ENCODE measurements at places on chromosomes 5 and 9.

- DNase-seq = no peak
Measured at GRCh38 chr5:67163863-67164595, 32.6 kb downstream of the CD180 start.

- DNase-seq = no peak
Measured at GRCh38 chr9:127546125-127546832, 65.8 kb upstream of the STXBP1 start.

DNA sequence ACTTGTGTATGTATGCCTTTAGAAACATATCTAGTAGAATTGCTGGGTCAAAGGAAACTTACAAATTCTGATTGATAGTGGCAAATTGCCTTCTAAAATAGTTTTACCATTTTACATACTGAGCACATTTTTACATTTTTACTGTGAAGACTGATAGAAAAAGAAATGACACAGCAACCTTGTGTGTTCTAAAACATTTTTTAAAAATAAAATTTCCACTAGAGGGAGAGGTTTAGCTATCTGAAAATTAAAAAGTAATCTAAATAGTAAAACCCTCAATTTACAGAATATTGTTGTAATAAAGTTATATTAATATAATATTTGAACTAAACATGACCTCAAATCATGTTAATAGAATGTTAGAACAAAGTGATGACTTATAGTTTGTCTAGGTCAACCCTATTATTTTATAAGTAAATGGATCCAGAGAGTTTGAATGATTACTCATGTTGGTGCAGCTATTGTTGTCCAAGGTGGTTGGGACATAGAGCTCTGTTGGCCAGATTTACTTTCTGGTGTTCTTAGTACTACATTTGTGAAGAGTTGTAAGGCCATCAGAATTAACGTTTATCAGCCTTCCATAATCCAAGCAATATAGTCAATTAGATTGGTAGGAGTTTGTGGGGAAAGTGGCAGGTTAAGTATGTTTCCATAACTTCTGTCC lies 17.2 kb downstream of the CENPP start:
- no peak for DNase-seq

DNA sequence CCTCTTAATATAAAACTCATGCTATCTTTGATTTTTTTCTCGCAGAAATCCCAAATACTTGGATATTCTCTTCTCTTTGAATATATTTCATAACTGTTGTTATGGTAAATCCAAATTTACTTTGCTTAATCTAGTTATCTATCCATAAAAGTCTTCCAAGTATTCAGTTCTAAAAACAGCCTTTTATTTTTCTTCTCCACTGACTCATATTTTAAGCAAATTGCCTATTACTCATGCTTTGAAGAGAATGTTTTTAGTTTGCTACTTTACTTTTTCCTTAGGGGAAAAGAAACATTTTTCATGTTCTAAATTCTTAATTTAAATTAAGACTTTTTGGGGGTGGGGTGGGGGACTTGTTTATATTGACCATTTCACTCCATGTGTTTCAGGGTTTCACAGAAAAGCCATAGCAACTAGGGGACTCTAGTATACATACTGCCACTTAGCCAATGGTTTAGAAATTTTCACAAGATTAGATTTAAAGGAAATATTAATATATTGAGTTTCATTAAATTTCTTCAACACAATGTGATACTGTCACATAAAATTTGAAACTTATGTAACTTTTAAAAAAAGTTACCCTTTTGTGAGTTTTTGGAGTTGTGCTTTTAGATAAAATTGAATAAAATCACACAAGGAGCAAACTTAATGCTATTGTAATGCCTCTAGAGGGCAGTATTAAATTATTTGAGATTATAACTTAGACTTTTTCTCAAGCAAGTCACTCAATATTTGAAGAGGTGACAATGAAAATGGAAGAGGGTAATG lies 545.8 kb upstream of the ARRDC3 start:
- no peak for DNase-seq

GRCh38 chr9:127225801-127226625 lies 38.6 kb upstream of the GARNL3 start:
- no peak for DNase-seq

DNA sequence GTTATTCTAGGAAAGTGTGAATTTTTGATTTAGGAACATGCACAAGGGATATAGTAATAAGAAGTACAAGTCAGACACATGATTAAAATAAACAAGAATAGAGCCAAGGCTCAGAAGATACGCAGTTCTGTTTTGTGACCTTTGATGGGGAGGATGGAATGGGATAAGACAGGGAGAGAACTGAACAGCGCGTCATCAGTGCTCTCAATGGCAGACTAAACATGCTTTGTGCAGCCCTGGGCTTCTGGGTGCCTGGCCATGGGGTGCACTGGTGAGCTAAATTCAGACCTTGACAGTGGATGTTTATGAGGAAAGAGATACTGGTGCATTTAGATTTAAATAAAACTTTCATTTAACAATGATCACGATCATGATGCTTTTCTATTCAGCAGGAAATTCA lies 309.7 kb downstream of the ARHGEF28 start:
- DNase-seq = no peak

DNA sequence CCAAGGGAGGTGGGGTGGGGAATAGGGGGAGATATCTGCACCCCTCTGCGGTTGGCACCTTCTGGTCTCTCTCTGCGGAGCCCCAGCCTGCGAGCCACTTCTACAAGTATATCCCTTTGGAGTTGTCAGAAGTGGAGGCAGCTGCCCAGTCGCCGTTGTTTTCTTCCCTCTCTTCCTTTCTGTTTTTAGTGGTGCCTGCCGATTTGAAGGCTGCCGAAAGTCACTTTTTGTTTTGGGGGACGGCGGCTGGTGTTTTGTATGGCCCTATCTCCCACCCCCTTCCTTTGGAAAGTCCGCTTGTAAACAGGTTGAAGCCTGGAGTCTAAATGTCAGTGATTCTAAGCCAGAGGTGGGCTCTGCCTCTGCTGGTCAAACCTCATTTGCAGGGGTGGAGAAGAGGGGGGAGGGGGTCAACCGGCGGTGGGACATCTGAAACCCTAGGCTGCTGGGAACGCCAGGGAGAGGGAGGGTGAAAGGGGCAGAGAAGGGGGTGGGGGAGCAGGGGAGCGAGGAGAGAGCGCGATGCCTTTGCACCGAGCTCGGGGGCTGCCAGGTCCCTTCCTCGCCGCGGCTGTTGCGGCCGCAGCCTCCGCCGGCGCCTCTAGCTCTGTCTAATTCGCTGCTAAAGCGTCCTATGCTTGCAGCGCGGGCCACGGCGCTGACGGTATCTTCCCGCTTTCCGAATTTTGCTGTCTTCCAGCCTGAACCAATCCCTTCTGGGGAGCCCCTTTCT lies at the start of gene FGF10:
FGF10 (minus strand) TSS at position 331 of the 733 bp plus-strand sequence. CDS start 738 bp downstream, outside the sequence.
- DNase-seq = no peak

DNA sequence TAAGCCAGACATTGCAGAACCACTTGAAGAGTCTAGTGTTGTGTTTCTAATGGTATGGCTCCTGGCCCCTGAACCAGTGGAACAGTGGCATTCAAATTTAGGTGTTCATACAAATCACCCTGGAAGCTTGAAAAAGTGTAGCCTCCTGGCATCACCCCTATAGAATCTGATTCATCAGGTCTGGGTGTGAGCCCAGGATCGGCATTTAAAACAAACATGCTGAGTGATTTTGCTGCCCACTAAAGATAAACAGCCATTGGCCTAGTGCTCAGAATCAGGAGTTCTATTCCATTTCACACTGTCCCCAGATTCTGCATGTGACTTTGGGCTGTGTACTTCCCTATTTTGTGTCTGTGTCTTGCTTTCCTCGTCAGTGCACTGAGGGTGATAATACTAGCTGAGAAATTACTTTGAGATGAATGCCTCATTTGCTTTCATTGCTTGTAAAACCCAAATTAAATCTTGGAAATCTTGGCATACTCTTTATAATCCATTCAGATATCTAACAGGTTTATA lies 241.5 kb upstream of the CLINT1 start:
- no peak for DNase-seq

- no peak for DNase-seq
Measured at GRCh38 chr5:154811239-154811638, 39.2 kb downstream of the FAXDC2 start.

- DNase-seq = no peak
Measured at GRCh38 chr9:95327239-95327865, 9.8 kb upstream of the FANCC start.

GRCh38 chr9:29039258-29039657 lies 1466.0 kb upstream of the C9orf72 start:
- no peak for DNase-seq

GRCh38 chr5:59537961-59538749 lies 355.4 kb downstream of the PDE4D start:
- no peak for DNase-seq

- no peak for DNase-seq
Measured at GRCh38 chr5:67291066-67291465, 94.5 kb upstream of the CD180 start.

- no peak for DNase-seq
Measured at GRCh38 chr9:130579738-130580463, 524 bp downstream of the FUBP3 start.

GRCh38 chr5:139593716-139594319 lies 32.7 kb downstream of the UBE2D2 start:
- no peak for DNase-seq

GRCh38 chr9:15786616-15787015 lies 233.8 kb downstream of the CCDC171 start:
- no peak for DNase-seq

- no peak for DNase-seq
Measured at GRCh38 chr5:12659686-12660085, 755.4 kb upstream of the CTNND2 start.

- DNase-seq = no peak
Measured at GRCh38 chr5:149802809-149803552, 72.9 kb downstream of the PPARGC1B start.

GRCh38 chr5:66849803-66850202 lies 253.6 kb downstream of the MAST4 start:
- DNase-seq = no peak

- no peak for DNase-seq
Measured at GRCh38 chr5:79850941-79851340, 140.1 kb downstream of the MTX3 start.

DNA sequence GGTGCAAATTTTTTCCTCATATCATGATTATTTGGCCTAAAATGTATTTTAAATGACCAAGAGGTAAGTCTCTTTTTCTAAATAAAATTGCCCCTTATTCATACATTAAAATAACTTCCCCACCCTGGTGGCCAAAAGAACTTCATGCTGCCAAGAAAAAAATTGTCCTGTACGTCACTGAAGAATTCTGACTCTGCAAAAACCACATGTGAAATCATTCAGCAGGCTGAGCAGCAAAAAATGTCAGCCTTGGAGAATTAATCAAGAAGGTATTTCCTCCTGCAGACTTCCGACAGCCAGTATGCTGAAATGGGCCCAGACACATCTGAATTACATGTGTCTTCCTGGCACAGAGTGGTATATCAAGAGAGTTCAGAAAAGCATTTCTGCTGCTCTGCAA lies 94.6 kb upstream of the HMHB1 start:
- DNase-seq = no peak

DNA sequence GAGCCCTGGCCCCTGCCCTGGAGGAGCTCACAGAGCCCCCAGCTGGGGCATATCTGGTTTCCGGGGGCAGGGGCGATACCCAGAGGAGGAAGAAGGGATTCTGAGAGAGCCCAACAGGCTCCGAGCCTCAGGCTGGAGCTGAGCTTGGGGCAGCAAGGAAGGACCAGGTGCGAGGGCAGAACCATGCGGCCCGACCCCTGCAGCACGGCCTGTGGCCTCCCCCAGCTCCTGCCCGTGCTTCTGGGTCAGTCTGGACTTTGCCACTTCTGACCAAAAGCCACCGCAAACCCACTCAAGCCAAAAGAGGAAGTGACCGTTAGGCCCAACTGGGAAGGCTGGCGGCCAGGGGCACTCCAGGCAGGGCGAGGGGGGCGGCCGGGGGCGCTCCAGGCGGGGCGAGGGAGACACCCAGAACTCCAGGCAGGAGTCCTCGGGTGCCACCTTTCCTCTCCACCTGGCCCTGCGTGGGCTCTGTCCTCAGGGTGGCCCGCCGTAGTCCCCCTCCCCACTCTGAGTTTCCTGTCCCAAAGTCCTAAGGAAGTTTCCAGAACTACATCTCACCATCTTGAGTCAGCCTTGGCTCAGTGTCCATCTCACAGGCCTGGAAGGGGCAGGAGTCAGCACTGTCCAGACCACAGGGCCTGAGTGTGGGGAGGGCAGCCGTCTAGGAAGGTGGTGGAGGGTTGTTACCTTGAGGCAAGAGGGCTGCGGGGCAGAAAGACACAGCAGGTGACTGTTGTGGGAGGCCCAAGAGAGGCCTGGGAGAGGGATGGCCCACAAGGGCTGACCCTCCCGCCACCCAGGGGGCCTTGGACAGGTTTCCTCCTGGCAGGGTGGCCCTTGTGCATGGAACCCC lies 946 bp upstream of the LTC4S start:
- no peak for DNase-seq

- DNase-seq = no peak
Measured at GRCh38 chr5:120586646-120587045, 122.5 kb downstream of the PRR16 start.

- DNase-seq = no peak
Measured at GRCh38 chr5:175025077-175025476, 300.7 kb downstream of the MSX2 start.

DNA sequence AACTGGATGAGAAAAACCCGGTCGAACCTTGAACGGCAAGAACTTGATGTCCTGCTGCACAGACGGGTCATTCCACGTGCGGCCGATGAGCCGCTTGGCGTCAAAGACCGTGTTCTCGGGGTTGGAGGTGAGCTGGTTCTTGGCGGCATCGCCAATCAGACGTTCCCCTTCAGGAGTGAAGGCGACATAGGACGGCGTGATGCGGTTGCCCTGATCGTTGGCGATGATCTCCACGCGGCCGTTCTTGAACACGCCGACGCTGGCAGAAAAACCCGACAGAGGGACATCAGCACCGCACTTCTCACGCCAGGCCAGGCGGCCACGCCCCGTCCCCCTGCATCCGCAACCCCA lies 519 bp downstream of the HSPA5 start:
- DNase-seq = no peak

DNA sequence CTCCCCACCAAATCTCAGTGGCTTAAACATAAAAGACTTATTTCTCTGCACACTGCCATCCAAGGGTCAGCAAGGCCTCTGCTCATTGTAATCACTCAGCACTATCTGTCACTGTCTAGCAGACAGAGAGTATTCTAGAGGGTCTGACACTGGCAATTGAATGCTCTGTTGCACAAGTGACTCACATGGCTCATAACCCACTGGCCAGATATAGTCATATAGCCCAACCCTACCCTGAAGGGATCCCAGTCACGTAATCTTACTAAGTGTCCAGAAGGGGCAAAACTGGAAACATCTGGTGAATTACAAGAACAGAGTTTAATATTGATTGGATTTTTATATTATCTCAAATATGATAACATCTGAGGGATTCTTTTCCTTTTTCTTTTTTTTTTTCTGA lies 80.7 kb downstream of the TSSK1B start:
- DNase-seq = no peak

- DNase-seq = no peak
Measured at GRCh38 chr9:93992830-93993229, 37.7 kb upstream of the BARX1 start.

GRCh38 chr5:119031011-119031886 lies 39.6 kb upstream of the DMXL1 start:
- DNase-seq = no peak

GRCh38 chr5:97968346-97968745 lies 785.3 kb upstream of the RIOK2 start:
- no peak for DNase-seq

GRCh38 chr5:66757219-66757833 lies 161.1 kb downstream of the MAST4 start:
- DNase-seq = no peak

- no peak for DNase-seq
Measured at GRCh38 chr5:88674356-88675167, 208.4 kb downstream of the MEF2C start.
